Endothelial cell of umbilical vein (primary cell): ENCODE measurements at places on chromosomes 5 and 9.

DNA sequence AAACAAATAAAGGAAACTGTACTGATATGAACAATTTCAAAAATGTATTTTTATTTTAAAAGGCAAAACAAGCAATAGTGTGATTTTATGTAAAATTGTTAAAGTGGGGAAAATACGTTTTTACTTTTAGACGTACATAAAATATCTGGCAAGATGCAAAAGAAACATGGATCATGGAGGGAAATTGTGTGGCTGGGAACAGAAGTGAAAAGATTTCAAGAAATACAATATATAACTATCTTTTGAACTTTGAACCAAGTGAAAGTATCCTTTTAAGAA is 1.5 kb upstream of the ZNF367 start:
- DNase-seq: peak; percentile 30

DNA sequence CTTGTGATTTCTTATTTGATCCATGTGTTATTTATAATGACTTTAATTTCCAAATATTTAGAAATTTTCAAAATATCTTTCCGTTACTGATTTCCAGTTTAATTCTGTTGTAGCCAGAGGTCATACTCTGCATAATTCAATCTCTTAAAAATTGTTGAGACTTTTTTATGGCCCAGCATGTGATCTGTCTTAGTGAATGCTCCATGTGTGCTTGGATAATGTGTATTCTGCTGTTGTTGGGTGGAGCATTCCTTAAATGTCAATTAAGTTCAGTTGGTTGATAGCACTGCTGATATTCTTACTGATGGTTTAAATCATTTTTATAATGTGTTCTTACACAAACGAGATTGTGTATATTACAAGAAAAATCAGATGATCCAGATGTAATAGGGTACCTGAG is 180.8 kb downstream of the RGS3 start:
- DNase-seq: no peak

- DNase-seq: no peak
Observed at GRCh38 chr9:113885183-113886025, 9.3 kb downstream of the ZNF618 start.

- DNase-seq: peak; percentile 47
Observed at GRCh38 chr5:157582731-157583620, 7.4 kb upstream of the ADAM19 start.

- DNase-seq: no peak
Observed at GRCh38 chr9:131918481-131918880, 161.2 kb downstream of the MED27 start.

DNA sequence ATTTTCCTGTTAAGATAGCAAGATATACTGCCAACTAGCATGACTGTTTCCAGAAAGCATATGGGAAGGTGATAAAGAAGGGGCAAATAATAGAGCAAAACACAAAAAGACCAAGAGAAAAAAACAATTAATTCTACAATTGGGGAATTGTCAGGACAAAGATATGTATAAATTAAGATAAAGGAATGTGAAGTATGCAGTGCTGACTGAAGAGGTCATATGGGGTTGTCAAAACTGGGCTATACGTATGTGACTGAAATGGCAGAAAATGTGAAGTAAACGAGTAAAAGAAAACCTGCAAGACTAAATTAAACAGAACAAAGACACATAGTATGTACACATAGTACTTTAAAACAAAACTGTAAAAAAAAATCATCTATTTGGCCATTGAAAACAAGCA is 222.3 kb downstream of the ARL15 start:
- peak; percentile 28 for DNase-seq
